ENCODE measurements at places on chromosomes 11 and 22.

GRCh38 chr11:74204701-74205100, 33.6 kb downstream of the PPME1 start:
- no peak for DNase-seq

GRCh38 chr11:130272336-130272735, 42.4 kb downstream of the ZBTB44 start:
- peak; percentile 14 for DNase-seq

- no peak for DNase-seq
Observed at GRCh38 chr22:37999640-38000272, 15.4 kb upstream of the SOX10 start.

GRCh38 chr22:20577549-20577975, 70.2 kb downstream of the MED15 start:
- no peak for DNase-seq

- DNase-seq = no peak
Observed at GRCh38 chr11:32315121-32315520, 120.2 kb downstream of the WT1 start.

GRCh38 chr22:50731811-50732624, 6.0 kb upstream of the ACR start:
- DNase-seq = peak; percentile 23

GRCh38 chr11:125078516-125079140, 15.5 kb downstream of the SLC37A2 start:
- no peak for DNase-seq

GRCh38 chr11:15636521-15637089, 521.9 kb downstream of the INSC start:
- no peak for DNase-seq

DNA sequence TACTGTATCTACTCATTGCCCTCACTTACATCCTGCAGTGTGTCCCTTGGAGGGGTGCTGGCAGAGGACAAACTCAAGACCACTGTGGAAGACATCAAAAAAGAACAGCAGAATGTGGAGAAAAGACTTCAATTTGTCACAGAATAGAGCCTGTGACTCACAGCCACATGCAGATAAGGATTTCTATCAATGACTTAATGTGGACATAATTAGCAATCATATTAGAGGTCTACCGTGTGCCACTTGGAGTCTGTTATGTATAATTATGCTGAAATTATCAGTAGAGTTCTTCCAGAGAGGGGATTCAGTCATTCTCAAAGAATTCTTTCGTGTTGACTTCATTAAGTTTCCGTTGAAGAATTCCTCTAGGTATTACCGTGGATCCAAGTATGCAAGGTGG, 473.5 kb downstream of the MIAT start:
- DNase-seq = no peak

GRCh38 chr22:44401783-44402110, 89.0 kb upstream of the SHISAL1 start:
- no peak for DNase-seq

DNA sequence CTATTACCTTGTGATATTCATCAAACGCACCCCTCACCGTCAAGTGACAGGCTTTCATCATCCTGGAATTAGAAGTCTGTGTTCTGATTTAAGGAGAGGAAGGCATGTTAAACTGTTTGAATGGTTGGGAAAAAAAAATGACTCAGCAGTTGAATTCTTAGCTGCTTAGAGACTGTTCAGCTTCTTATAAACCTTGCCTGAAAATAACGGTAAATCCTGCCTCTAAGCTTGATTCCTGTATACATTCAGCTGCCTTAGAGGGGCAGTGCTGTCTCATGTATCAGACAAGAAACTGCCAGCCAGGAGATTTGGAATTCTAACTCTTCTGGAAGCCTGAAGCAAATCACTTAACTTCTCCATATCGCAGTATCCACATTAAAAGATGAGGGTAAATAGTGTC, 437.4 kb downstream of the JRKL start:
- peak; percentile 4 for DNase-seq

DNA sequence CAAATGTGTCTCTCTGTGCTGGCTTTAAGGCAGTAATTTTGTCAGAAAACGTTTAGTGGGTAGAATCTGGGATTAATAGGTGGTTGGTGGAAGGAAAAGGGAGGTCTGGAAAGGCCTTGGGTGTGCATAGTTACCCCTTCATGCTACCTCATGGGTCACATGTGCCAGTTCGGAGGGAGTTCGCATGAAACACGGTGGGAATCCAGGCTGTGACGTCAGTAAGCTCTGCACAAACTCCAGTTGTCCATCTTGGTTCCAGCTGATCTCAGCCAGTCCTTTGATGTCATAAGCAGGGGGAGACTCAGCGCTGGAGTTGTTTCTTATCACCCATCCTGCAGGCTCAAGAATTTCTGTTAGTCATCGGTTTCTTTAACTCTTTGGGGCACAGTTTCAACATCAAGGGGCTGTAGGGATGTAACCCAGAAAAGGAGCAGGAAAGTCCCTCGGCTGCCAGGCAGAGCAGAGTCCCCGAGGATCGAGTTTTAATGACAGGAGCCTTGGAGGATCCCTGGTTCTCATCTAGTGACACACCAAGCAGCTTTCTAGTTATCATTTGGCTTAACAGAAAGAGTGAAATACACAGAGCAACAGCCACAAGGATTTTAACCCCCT, 28.9 kb downstream of the MOV10L1 start:
- peak; percentile 86 for DNase-seq

DNA sequence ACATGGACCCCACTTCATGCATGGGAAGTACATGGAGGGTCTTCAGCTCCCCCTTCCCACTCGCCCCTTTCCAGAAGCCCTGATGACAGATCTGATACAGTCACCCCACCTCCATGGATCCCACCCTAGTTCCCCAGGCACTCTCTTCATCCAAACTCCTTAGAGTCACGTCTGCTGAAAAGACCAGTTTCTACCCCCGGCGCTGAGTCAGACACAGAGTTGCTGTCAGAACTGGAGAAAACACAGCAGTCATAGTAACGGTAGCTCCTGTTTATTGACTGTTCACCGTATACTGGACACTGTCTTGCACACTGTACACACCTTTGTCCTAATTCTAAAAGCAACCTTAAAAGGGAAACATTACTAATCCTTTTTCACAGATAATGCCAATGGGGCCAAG, 29.1 kb downstream of the DRD2 start:
- DNase-seq = no peak

DNA sequence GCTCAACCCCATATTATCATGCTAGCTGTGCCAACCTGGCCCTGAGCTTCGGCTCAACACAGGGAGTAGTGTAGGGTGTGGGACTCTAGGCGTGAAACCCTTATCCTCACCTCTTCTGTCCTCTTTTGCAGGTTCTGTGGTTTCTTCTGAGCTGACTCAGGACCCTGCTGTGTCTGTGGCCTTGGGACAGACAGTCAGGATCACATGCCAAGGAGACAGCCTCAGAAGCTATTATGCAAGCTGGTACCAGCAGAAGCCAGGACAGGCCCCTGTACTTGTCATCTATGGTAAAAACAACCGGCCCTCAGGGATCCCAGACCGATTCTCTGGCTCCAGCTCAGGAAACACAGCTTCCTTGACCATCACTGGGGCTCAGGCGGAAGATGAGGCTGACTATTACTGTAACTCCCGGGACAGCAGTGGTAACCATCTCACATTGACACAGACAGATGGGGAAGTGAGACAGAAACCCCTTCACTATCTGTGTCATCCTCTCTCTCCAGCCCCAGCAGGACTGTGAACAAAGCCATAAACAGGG, 76.4 kb downstream of the GGTLC2 start:
- no peak for DNase-seq

DNA sequence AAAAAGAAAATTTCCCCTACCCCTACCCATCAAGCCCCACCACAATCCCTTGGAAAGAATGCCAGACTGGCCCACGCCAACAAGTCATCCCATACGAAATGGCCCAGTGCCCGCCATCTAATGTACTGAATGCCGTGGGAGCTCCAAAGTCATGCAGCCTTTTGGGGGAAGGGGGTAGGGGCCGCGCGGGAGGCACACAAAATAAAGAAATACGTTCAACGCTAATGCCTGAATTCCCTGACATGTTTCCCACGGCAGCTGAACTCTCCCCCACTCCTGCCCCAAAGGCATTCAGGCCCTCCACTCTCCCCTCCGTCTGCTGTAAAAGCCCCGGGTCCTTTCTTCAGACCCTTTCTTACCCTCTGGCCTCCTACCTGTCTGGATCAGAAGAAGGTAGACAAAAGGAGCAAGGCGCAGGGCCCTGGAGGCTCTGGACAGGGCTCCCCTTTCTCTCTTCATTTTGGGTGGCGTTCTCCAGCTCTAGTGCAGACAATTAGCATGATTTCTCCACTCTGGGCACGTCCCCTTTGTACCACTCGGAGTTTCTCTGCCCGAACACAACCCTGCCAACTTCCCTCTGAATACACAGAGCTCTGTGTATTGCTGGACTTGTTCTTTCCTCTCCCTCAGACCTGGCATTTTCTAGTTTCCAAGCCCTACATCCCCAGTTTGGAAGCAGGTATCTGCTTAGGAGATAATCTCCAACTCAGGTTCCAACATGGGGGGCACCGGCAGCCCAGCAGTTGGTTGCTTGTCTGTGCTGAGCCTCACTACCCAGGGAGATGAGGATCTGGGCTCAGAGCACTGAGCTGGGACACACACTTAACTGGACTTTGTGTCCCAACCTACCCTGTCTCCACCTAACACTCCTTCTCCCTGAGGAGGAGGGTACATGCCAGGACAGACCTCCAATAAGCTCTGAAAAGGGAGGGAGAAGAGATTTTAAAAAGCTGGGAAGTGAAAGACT, at the start of gene HEPACAM:
Gene HEPACAM, minus strand, starts transcription at position 500 of the 967 bp plus-strand sequence. Its CDS starts 41 bp downstream, at position 459.
- DNase-seq = no peak

DNA sequence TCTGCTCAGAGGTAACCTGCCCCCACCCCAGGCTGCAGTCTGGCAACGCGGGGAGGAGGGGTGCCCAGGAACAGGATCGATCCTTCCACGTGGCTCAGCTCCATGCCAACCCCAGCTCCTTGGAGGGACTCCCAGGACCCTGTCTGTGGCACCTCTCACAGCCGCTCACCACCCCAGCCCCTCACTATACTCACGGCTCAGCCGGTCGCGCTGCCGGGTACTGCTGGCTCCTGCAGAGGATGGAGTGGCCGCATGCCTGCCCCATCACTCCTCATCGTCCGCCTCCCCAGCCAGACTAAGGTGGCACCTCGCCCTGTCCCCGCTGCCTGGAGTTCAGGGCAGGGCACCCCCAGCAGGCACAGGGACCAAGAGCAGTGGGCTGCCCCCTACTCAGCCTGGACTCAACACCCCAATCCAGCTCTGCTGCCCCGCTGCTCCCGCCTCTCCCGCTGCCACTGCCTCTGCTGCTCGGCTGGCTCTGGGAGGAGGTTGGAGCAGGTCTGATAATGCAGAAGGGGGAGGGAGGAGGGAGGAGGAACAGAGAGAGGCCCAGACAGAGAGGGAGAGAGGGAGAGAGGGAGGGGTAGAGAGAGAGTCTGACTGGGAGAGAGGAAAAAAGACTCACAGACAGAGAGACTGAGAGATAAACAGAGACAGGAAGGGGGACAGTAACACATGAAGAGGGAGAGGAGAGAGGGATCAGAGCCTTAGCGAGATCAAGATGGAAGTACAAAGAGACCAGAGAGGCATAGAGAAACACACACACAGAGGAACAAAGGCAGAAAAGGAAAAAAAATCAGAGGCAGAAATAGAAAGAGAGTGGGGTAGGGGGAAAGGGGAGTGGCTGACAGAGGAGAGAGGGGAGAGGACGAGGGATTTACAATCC, at the start of gene PDE2A:
Gene PDE2A, minus strand, starts transcription at position 480 of the 886 bp plus-strand sequence. Its CDS starts 215 bp downstream, at position 265.
- no peak for DNase-seq

DNA sequence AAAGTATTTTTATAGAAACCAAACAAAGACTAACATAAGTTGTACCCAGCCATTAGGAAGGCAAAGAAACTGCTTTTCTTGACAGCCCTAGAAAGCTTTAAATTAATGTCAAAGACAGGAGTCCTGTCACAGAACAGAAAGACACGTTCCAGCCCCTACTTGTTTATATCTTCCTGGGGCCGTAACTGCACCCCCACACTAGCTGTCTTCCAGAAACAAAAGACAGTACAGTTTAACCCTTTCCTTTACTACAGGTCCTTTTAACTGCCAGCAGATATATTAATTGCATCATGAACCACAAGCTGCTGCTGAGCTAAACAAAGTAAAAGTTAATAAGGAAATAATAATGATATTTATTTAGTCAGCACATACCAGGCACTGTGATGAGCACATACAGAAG, 20.3 kb upstream of the CFAP300 start:
- DNase-seq = no peak

DNA sequence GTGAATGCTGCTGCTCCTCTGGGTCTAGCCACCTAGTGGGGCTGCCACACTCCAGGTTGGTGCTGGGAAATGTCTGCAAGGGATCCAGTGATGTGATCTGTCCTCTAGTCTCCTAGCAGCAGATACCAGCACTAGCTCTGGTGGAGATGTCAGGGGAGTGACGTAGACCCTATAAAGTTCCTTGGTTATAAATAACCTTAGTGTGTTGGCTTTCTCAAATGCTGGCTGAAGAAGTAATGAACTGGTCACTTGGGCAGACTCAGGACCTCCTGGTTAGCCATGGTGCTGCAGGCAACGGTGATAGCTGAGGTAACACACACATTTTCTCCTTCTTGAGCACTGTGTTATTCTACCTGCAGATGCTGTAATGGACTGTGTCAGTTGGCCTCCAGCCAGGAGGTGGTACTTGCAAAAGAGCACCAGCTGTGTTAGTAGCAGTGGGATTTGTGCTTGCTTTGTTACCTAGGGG, 35.5 kb downstream of the BBOX1 start:
- DNase-seq = no peak

DNA sequence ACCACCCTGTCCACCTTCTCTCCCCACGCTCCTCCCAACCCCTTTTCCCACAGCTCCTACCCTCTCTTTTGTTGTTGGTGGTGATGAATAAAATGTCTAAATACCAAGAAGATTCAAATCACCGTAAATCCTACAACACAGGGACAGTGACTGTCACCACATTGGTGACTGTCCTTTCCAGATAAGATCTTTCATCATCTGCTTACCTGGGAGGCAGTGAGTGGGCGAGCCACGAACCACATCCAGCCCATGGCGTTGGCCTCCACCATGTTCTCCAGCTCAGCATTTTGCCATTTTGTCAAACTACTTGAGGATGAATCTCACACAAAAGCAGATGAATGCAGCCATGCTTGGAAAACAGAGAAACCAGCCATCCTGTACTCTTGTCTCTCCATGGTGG, 6.7 kb upstream of the CYTH4 start:
- no peak for DNase-seq

- DNase-seq = no peak
Observed at GRCh38 chr11:47889714-47890441, 41.7 kb upstream of the NUP160 start.

- no peak for DNase-seq
Observed at GRCh38 chr11:3189886-3190583, 24.9 kb upstream of the OSBPL5 start.

GRCh38 chr11:60609632-60610031, 89.8 kb upstream of the MS4A8 start:
- DNase-seq = no peak

Measured in fibroblast of skin of abdomen (primary cell).